ENCODE measurements at places on chromosomes 1 and 21.

DNA sequence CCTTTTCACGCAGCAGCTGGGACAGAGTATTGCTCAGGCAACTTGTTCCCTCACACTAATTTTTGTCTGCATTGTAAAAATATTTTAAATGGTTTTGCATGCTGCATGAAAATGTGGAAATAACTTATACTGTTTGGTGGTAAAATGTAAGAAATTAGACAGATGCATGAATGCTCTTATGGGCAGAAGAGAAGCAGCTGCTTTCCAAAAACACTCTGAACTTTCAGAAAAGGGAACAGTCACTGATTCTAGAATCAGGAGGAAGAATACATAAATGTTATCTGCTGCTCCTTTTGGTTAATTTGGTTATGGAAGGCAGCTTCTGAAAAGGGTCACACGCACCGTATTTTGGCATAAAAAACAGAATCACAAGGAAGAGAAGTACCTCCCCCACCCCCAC lies 87.0 kb upstream of the RUNX1 start:
- DNase-seq, result no peak

DNA sequence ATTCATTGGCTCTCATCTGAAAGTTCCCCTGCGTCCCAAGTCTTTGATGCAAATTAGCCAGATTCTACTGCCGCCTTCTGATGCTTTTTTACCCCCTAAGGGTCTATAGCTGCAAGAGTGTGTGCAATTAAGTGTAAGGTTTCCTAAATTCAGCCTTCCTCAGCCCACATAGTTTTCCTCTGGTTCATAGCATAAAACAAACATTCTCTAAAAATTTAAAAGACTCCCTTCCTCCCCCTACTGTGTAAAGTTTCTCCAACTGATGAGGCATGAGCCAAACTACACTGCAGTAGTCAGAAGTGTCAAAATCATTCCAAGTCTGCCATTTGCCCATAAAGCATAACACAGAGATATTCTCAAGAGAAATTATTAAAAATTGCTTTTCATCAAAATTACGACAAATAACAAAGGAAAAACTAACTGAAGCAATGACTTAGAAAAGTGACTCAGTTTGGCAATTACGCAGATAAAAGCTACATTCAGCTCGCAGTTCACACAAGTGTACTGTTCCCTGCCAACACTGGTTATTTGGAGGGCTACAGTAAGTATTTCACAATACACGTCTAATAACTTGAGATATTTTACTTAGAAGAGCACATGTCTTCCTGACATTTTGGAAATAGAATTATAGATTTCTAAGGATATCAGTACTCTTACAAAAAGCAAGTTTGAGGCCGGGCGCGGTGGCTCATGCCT lies 15.4 kb downstream of the KCNH1 start:
- no peak for DNase-seq

- DNase-seq, result no peak
Observed at GRCh38 chr21:43602266-43603232, 56.7 kb downstream of the HSF2BP start.

DNA sequence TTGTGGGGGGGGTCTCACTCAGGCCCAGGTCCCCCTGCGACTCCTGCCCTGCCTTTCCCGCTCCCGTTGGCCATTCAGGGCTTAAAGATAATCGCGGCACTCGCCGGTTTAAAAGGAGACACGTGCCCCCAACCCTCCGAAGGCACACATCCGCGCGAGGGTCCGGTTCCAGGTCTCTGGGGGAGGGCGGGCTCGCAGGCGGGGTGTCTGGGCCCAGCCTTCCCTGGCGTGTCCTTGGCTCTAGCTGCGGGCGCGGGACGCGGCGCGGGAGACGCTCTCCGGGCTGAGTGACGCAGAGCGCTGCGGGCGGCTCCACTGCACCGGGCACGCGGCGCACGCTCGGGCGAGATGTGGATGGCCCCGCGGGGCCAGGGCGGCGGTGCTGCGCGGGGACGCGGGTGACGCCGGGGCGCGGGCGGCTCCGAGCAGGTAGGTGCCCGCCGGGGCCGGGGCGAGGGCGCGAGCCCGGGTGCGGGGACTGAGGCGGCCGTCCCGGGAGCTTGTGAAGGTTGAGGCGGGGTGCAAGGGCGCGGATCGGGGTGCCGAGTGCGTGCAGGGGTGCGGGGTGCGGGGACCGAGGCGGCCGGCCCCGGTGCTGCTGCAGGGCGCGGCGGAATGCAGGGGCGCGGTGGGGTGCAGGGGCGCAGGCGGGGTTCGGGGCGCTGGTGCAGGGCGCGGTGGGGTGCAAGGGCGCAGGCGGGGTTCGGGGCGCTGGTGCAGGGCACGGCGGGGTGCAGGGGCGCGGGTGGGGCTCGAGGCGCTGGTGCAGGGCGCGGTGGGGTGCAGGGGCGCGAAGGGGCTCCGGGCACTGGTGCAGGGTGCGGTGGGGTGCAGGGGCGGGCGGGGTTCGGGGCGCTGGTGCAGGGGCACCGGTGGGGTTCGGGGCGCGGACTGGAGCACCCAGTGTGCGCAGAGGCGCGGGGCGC lies 3.3 kb upstream of the TRPM2 start:
- DNase-seq, result no peak

DNA sequence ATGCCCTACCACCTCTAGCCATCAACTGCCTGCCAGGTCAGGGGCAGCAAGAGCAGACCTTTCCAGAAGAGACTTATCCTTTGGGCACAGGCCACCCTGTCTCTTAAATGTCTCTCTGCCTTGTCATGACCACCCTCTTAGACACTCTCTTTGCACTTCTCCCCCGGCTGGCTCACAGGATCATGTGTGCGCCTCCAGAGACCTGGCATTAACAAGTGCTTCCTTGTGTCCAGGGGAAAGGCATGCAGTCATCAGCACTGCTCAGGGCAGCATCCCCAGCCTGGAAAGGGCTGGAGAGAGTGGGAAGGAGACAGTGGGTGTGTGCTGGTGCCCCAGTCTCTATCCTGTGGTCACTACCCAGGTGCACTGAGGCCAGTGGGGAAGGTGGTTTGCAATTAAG lies 85.2 kb upstream of the TLR5 start:
- DNase-seq, result no peak

- no peak for DNase-seq
Observed at GRCh38 chr1:9198538-9199361, 35.8 kb upstream of the H6PD start.

DNA sequence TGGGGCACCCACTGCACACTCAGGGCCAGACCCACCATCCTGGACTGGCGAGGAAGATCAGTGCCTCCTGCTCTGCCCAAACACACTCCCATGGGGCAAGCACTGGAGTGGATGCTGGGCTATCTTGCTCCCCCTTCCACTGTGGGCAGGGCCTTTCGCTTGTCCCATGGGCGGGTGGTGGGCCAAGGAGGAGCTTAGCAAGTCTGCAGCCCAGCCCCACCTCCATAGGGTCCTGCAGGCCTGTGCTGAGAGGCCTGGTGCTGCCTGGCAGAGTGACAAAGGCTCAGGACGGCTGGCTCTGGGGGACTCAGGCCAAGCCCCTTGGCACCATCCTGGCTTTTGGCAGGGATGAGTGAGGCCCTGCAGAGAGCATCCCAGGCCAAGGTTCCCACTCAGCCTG lies 89.4 kb downstream of the PTPRU start:
- no peak for DNase-seq

- DNase-seq, result no peak
Observed at GRCh38 chr1:201553496-201554189, 14.7 kb downstream of the NAV1 start.

GRCh38 chr1:208159555-208160258 lies 84.5 kb downstream of the PLXNA2 start:
- DNase-seq, result no peak

DNA sequence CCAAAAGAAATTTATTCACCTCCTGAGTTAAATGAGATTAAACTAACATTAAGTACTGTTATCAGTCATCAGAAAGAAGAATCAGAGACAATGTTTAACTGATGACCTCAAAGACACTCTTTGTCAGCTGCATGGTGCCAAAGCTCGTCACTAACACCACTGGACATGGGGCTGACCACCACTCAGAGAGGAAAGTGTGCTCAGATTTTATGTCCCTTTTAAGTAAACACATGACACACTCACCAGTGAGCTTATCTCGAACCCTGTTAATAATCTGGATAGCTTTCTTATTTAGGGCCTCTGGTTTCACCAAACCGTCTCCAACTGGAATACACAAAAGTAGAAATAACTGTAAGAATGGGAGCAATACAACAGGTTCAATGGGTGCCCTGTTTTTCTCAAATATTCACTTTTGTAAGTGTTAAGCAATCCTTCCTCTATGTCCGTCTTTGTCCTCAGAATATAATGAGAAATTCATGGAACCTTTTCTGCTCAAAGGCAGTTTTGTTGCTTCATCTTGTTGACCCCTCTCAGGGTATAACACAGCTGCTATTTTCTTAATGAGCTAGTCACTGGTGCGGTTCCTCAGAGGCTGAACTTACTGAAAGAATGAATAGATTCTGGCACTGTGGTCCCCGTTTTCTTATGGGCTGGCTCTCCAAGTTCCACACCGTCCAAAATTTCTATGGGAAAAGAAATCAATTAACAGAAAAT lies 9.5 kb upstream of the EXOSC10 start:
- DNase-seq, result no peak

DNA sequence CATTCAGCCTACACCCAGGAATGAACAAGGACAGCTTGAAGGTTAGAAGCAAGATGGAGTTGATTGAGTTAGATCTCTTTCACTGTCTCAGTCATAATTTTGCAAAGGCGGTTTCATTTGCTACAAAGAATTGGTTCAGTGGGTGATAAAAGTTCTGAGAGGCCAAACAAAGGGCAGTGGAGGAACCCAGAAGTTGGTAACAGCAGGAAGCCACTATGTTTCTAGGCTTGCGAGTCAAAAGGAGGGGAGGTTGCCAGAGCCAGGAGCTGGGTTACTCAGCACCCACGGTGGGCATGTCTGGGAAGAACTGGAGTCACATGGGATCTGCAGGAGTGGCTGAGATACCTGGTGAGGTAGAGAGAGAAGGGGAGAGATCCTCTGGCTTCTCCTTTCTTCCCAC lies 64.2 kb upstream of the MRPS6 start:
- DNase-seq, result no peak

DNA sequence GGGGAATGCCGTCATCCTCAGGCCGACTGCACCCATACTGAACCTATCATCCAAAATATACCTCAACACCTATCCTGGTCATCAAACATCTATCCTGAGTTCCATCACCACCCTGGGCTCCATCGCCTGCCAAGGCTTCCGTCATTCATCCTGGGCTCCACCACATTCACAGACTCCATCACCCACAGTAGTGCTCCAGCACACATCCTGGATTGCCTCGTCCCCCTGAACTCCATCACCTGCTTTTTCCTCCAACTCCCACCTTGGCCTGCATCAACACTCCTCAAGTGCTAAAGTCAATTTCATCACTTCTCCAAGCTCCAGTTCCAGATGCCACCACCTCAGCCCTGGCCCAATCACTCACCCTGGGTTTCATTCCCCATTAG lies 7.8 kb downstream of the MAP3K6 start:
- no peak for DNase-seq

Data from activated CD8-positive, alpha-beta memory T cell treated with anti-CD3 and anti-CD28 coated beads for 48 hours (primary cell).